ENCODE measurements at places on chromosomes 12 and 14.

DNA sequence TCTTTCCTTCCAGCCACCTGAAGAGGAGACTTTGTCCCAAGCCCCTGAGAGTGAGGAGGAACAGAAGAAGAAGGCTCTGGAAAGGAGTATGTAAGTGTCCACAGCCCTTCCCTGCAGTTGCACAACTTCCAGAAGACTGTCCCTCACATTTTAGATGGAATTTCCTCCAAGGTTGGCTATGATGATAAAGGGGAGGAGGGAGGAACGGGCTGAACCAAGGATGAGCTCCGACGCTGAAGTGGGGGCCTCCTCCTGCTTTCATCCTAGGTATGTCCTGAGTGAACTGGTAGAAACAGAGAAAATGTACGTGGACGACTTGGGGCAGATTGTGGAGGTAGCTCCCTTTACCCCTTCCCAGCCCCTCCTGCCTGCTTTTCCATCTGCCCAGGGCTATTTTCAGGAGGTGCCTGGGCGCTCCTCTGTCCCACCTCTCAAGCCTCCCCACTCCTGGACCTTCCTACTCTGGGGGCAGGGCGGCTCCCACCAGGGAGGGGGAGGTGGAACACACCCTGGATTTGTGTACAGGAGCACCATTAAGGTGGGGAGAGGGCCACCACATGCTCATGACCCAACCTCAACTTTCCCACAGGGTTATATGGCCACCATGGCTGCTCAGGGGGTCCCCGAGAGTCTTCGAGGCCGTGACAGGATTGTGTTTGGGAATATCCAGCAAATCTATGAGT, 2.3 kb downstream of the ARHGEF25 start:
- DNase-seq = no peak

- DNase-seq = no peak
These were observed 184.2 kb downstream of the ESR2 start for GRCh38 chr14:64109819-64110554.

- DNase-seq = peak; percentile 8
These were observed 711.4 kb downstream of the FSCB start for GRCh38 chr14:43795600-43796228.

GRCh38 chr12:52946797-52947547, 1.9 kb upstream of the KRT18 start:
- no peak for DNase-seq

DNA sequence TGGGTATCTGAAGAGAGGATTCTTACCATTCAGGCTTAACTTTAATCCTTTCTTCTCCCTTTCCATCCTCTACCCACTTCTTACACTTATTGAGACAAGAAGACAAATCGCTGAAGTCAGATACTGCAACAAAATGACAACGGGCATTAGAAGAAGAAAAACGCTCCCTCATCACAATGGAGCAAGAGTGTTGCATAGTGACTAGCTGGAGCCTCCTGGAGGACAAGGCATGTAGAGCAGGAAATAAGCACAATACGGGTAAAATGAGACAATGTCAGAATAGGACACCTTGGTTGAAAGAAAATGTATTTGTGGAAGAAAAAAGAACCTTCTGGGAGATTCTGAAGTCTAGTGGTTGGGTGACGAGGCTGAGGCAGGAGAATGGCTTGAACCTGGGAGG, 501.0 kb downstream of the RERGL start:
- no peak for DNase-seq

DNA sequence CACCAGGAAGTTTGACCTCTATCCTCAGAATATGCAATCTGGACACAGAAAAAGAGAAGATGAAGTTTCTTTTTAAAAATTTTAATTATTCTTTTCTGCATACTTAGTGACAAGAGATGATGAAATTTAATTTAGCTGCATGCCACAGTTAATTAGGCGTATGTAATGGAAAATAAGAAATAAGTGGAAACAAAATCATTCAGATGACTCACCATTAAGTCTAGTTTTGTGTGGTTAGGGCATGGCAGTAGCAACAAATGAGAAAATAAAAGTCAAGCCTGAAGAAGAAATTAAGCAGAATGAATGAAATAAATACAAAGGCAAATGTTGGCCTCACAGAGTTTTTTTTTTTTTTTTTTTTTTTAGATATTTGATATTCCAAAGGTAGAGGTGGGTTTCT, 30.9 kb upstream of the KLRD1 start:
- no peak for DNase-seq

DNA sequence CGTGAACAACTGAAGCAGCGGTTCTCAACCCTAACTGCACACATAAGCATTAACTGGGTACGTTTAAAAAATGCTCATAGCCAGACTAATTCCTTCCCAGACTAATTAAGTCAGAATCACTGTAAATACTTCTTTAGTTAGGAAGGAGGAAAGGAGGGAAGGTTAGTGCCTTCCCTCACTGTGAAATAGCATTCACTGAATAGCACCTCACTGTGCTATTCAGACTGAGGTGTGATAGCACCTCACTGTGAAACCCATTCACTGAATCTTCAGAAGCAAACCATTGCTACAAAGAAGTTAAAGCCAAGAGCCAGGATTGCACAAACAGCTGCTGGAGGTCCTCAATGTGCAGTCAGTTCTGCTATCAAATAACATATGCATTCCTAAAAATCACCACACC, 58.8 kb downstream of the RTN1 start:
- no peak for DNase-seq

DNA sequence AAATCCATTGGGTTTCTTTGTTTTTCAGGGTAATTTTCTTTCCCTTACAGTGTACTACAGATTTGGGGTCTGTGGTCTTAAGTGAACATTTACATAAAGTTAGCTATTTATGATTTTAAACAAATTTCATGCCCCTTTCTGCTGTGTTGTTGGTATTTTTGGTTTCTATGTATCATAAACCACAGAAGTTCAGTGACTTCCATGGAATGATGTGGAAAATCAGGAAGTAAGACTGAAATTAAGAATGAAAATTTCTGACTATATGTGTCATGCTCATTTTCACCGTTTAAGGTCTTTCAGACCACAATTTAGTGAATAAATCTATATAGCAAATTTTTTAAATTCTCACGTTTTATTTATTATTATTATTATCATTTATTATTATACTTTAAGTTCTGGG, 31.7 kb downstream of the ETV6 start:
- DNase-seq = no peak

- DNase-seq = no peak
These were observed 406.2 kb upstream of the FLRT2 start for GRCh38 chr14:85123755-85124154.

GRCh38 chr12:67871231-67871630, 118.0 kb upstream of the IFNG-AS1 start:
- no peak for DNase-seq

DNA sequence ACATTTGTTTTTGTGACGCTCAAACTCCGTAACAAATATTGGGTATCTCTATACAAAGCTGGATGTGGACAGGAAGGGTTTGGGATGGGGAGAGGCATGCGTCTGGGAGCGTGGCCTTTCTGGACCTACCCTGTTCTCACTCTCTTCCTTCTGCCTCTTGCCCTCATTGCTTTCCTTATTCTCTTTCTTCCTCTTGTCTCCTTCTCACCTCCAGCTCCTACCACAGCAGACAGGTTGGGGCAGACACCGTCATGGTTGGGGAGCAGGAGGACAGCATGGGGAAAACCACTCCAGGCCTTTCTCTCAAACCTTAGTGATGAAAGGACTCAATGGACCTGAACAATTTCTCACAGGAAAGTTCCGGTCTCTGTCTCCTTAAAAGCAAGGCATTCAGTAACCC, 465.3 kb downstream of the RAD51B start:
- no peak for DNase-seq

DNA sequence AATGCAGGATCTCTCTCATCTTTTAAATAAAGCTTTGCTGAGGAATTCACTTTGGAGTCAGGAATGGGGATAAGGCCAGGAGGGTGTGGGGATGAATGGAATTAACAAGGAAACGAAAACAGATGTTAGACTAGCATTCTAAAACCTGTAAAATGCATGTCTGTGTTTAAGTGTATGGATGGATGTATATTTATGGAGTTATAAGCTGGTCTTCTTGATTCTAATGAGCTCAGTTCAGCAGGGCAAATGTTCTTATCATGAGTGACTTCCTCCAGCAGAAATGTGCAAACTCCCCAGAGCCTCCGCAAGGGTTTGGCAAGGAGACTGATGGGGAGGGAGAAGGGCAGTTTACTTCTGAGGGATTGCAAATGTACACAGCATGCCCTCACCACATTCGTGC, 149.1 kb downstream of the NTF3 start:
- DNase-seq = no peak

DNA sequence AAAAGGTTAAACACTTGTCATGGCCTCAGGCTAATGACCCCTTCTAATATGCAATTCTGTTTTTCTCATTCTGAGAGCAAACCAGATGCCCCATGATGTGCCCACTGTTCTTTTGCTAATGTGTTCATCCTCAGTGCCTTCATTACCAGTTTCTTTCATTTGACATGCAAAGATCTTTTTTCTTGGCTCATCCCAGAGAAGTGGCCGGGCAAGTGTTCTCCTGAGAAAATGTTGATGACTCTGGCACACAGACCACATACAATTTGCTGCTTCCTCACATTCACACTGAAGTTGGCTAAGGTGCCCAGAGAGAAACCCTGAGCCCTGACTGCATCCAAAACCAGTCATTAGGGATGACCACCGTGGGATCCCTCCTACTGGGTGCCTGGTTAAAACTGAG, 833.3 kb downstream of the DIO2 start:
- DNase-seq = no peak

- DNase-seq = no peak
These were observed 302.6 kb downstream of the PCNX1 start for GRCh38 chr14:71209888-71210287.

- no peak for DNase-seq
These were observed 235.4 kb upstream of the E2F7 start for GRCh38 chr12:77300811-77301210.

- no peak for DNase-seq
These were observed 167.9 kb downstream of the NUAK1 start for GRCh38 chr12:105970885-105971284.

- no peak for DNase-seq
These were observed 22.9 kb downstream of the ZNF268 start for GRCh38 chr12:133204264-133204603.

DNA sequence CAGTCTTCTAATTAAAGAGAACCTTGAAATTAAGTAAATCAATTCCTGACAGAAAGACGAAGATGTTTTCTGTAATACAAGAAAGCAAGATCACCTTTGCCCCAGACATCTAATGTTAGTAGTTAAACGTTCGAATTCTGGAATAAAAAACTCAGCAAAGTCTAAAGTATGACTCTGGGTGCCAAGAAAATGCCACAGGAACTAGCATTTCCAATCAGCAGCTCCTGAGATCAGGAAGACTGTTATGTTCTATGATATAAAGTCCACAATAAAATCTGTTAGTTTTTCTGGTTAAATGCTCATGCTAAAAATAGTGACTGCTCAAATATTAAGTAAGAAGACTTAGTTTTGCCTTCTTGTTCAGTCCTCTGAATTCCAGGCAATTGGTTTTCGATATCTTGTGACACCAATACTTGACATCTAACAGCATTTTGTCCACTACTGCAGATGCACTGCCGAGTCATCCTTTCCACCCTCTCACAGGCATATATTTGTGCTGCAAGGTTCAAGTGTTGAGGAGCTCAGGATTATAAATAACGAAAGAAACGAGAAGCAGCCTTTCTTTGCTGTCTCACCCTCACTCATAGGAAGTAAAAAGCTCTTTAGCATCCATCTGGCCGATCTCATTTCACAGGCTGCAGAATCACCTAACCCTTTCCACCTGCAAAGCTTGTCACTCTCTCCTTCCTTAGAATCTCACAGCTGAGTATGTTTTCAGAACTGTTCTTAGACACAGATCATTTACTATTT, 32.0 kb downstream of the SSH1 start:
- DNase-seq = no peak

- DNase-seq = no peak
These were observed 2.8 kb upstream of the CDKL1 start for GRCh38 chr14:50399251-50400032.

DNA sequence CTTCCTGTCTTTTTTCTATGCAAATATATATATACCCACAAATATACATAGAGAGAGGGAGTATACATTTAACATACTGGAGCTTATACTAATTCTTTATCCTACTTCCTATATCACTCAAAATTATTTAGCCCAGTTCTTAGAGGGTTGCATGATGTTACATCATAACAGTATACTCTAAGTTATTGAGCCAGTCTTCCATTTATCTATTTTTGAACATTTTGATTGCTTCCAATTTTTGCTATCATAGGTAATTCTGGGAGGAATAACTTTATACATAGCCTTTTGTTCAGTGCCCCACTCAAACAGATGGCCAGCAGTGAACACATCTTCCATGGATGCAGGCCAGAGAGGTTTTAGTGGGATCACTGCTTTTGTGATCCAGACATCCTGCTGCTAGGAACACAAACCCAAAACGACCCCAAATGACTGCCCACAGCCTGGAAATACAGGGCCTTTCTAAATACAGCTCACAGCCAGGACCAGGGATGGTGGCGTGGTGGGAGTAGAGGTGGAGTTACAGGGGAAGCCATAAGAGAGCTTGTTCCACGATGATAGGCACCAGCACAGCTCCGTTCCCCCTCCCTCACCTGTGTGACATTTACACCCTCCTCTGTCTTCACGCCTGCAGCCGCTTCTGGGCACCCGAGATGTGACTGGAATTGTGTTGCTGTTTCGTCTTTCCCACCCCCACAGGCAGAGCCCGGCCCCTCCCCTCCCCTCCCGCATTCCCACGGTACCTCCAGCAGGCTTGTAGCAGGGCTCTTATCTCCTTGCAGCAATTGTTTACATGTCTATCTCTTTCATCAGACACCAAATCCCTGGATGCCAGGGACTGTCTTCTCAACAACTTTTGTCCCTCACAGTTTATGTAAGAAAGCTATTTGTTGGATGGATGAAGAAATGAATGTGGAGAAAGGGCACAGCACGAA, 30.7 kb upstream of the HDAC7 start:
- DNase-seq = no peak

GRCh38 chr12:68038650-68039049, 49.4 kb downstream of the IFNG-AS1 start:
- DNase-seq = no peak

GRCh38 chr14:72925815-72926291, 411 bp upstream of the DCAF4 start:
- no peak for DNase-seq

- DNase-seq = no peak
These were observed 274.5 kb upstream of the DIO2 start for GRCh38 chr14:80485764-80486163.

DNA sequence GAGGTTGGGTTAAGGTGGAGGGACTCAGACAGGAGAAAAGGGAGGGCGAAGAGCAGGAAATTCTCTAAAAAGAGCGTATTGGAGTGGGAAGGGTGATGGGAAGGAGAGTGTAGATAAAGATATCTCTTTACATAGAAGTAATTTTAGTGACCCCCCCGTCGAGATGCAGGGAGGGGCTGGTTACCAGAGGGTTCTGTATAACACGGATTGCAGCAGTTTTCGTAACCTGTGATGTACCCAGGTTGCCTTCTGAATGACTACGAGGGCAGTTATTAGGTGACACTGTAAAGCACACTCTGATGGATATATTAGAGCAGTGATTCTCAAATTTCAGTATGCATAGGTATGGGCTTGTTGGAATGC, 443 bp downstream of the DNAL1 start:
- no peak for DNase-seq

Data from renal pelvis (tissue), 12 donors.